ENCODE measurements at places on chromosomes 2 and 18.

GRCh38 chr2:190649798-190650390 lies 1.0 kb downstream of the NAB1 start:
- peak; percentile 7 for DNase-seq

DNA sequence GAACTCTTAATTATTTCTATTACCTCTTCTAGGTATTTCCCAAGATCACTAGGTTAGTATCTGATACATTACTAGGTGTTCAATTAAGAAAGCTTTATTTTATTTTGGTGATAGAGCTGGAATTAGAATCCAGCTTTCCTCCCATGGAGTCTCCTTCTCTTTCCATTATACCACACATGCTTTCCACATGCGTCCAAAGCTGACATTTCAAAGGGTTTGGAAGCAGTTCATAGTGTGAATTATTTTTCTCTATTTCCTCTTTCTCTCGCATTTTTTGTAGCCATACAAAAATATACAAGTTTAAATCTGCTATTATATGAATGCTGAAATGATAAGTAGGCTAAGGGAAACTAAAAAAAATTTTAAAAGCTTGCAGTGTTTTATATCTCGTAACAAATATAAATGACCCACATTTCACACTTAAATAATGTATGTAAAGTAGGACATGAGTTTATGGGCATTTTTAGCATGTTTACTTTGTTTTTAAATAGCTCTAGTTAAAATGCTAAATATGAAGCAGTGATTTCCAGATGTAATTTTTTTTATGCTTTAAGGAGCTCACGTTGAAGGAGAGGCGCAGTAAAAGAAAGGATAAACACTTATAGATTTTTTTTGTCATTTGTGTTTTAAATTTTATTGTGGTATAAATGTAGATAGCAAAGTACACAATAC lies 20.1 kb downstream of the ZC3H6 start:
- DNase-seq: no peak

DNA sequence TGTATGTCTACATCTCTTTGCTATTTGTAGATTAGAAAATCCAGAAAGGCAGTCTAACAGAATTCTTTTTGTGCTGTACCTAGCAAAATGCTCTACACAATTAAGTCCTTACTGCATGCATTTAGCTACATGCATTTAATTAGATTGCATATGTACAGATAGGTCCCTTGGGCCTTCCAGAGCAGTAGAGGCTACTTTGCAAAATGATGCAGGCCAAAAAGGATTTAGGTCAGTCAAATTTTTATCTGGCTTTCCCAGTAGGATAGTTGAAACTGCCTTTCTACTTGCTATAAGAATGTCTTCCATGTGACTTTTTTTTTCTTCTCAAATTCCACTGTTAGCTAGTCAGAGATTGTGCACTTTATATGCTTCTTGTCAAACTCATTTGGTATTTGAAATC lies 19.3 kb downstream of the GALNT13 start:
- no peak for DNase-seq

DNA sequence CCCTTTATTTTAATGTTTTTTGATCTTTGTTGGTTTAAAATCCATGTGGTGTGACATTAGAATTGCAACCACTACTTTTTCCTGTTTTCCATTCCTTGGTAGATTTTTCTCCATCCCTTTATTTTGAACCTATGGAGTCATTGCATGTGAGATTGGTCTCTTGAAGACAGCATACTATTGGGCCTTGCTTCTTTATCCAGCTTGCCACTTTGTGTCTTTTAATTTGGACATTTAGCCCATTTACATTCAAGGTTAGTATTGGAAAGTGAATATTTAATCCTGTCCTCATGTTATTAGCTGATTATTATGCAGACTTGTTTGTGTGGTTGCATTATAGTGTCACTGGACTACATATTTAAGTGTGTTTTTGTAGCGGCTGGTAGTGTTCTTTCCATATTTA lies 782.9 kb downstream of the SLC4A3 start:
- DNase-seq: no peak

GRCh38 chr2:238359403-238359802 lies 39.1 kb downstream of the TRAF3IP1 start:
- no peak for DNase-seq

GRCh38 chr2:128687565-128687964 lies 368.9 kb upstream of the HS6ST1 start:
- no peak for DNase-seq

DNA sequence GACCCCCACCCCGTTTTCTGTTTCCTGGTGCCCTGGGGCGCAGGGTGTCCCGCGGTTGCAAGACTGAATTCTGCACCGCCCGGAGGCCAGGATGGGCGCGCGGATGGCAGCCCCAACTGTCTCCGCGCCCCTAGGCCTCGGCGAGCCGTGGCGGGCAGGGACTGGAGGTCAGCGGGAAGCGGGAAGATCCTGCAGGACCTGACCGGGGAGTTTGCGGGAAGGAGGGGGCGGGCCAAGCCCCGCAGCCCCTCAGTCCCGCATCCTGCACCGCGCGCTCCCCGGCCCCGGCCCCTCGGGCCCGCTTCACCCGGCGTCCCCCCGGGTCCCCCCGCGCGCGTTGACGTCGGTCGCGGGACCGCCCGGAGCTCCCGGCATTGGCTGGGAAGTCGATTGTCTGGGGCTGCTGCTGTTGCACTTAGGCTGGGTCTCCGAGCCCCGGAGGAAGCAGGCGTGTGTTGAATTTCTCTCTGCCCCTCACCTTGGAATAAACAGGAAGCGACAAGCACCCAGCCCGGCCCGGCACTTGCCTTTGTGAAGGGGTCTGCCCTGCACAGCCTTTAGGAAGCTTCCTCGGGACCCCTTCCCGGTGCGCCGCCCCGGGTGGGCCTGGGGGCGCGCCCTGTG lies at the start of gene LDLRAD4:
Gene LDLRAD4, plus strand, starts transcription at position 393 of the 624 bp plus-strand sequence.
- peak; percentile 33 for DNase-seq

DNA sequence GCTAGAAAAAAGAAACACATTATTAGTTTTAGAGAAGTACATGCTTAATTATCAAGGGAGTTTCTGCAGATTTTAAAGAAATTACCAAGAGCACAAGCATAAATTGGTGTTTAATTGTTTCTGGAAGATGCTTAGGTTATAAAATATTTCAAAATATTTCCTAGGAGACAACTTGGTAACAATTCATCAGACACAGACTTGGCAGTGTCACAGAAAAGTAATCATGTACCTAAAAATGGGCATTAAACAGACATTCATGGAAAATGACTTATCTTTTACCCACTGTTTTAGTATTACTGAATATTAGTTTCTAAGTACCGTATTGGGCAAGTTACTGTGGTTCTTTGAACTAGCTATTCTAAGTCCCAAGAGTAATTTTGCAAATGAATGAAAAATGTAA lies 428.8 kb upstream of the LYPD1 start:
- no peak for DNase-seq

DNA sequence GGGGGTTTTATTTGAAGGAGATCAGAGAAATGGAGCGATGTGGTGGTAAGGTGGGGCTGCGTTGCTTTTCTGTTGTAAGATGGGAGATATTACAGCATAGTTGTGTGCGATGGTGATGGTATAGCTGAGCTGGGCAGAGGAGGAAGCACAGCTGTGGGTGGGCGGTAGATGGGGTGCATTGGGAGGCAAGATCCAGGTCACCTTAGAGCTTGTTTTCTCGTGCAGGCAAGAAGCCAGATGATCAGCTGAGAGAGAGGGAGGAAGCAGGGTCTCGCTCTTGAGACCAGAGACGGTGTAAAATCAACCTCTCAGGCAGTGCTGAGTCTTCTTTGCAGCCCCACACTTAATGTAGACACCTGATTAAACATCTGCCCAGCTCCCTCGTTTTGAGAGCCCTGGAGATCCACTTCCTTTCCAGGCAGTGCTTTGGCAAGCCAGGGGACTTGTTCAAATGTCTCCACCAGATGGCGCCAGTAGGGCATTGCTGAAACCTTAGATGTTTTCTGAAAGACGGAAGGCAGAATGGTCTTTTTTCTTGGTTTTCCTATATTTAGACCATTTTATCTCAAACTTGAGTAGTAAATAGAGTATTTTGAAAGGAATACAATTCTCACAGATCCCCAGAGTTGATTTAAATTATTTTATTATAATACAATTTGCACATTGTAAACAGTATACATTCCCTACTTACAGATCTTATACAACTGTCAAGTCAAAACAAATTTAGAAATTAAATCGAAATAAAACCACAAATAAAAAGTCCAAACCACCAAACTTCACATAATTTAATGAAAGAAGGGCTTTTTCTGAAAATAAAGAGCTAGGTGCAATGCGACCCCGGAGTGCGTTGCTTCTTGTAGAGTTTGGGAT lies 21.1 kb upstream of the LYPD6B start:
- peak; percentile 62 for DNase-seq

DNA sequence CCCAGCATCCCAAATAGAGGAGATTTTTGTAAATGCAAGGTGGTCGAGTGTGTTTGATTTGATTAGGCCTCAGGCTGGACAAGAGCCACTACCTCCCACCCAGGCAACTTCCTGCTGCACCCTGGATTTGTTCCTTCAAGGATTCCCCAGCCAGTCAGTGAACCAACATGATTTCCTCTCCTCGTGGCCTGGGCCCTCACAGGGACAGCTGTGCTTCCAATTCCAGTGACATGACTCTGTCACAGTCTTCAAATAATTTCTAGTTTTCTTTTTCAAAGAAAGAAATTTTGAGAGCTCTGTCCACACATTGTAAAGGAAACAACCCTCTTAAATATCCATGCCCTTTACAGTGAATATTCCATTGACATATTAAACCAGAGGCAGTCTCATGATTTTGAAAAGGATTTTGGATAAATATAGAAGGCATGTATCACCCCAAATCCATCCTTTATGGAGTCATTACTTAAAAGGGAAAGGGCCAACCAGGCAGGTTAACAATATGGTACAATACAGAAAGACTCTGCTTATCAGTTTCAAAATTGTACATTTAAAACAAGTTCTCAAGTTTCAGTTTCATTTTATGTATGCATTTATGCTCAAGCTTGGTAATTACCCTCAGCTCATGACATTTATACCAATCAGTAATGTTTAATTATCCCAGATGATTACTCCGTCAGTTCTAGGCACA lies 121.3 kb upstream of the FOSL2 start:
- no peak for DNase-seq

DNA sequence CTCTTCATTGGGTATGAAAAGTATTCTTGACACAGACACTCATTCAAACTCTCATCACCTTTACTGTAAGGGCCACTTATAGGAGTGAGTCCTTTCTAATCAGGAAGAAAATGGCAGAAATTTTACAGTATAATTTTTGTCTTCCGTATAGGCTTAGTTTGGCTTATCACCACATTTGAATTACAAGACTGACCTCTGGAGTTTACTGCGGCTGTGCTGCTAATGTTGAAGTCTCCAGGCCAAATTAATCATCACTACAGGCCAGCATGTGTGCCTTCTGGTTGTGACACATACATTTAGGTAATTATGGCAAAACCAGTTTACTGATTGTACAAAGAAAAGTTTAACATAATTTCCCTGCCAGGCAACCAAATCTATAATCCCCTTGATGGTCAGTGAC lies 753.6 kb upstream of the GCFC2 start:
- peak; percentile 8 for DNase-seq

- DNase-seq: no peak
Measured at GRCh38 chr2:38454081-38454480, 77.0 kb upstream of the ATL2 start.

DNA sequence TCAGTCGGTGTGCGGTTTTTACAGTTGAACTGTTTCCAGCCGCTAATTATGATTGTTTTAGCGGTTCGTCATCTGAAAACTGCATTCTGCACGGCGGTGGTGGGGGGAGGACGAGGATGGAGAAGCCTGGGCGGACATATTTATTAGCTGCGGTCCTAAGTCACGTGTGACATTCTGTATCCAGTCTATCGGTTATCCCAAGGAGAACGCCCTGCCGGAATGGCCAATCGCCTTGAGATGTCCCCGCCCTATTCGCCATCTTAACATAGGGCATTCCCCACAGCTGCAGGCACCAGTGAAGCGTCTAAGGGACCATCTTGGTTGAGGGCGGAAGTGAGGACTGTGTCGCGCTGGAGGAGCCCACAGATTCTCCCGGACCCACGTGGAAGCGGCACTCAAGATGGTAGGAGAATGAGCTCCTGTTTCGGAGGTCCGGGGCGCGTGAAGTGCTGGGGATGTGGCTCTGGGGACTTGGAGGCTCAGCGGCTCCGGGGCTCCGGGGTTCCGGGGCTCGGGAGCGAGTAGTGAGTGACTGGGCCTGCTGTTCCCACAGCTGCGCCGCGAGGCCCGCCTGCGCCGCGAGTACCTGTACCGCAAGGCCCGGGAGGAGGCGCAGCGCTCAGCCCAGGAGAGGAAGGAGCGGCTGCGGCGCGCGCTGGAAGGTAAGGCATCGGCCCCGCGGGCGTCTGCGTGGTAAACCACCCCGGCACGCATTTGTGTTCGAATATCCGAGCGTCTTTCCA lies at the start of gene IMP4:
Gene IMP4, plus strand, starts transcription at position 365 of the 743 bp plus-strand sequence. Its CDS starts 36 bp downstream, at position 401.
- peak; percentile 100 for DNase-seq

DNA sequence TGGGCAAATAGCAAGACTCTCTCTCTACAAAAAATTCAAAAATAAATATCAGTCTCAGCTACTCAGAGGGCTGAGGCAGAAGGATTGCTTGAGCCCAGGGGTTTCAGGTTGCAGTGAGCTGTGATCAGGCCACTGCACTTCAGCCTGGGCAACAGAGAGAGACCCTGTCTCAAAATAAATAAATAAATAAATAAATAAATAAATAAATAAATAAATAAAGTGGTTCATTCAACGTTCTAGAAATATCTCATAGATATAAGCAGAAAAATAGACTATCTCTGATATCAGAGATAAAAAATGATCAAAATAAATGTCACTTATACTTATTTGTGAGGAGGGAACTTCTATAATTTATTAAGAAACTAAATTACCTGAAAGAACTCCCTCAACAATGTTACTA lies 480.9 kb downstream of the FBXO15 start:
- no peak for DNase-seq

DNA sequence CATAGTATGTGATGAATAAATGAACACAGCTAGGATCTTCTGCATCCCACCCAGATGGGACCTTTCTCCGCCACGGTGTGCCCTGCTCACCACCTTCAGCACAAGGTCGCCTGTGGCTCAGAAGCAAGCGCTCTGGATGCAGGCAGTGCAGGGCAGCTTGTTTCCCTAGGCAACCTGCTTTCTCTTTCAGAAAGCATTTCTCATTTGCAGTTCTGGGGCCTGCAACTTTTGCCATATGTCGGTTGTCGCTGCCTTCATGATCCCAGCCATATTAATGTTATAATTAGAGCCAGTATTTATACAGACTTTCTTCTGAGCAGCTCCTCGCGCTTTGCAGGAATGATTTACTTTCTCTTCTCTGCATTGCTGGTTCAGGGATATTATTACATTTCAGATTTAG lies 692.8 kb downstream of the RNF144A start:
- no peak for DNase-seq

DNA sequence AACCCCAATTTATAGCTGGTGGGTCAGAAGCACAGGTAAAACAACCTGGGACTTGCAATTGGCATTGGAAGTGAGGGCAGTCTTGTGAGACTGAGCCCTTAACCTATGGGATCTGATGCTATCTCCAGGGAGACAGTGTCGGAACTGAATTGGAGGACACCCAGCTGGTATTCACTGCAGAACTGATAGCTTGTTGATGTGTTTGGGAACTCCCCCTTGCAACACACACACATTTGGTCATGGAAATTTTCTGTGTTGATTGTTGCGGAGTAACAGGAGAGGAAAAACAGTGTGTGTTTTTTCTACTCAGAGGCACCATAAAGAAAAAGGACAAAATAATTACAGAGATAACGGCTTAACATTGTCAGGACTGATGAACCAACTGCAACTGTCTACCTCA lies 16.1 kb downstream of the TPGS2 start:
- DNase-seq: no peak
